GOT3 (cell line): ENCODE measurements at places on chromosomes 12 and 14.
A peak's percentile ranks its signal among the peaks of the same experiment; 100 is the strongest.

GRCh38 chr12:42315108-42315507 lies 10.8 kb downstream of the ZCRB1 start:
- no peak for DNase-seq

DNA sequence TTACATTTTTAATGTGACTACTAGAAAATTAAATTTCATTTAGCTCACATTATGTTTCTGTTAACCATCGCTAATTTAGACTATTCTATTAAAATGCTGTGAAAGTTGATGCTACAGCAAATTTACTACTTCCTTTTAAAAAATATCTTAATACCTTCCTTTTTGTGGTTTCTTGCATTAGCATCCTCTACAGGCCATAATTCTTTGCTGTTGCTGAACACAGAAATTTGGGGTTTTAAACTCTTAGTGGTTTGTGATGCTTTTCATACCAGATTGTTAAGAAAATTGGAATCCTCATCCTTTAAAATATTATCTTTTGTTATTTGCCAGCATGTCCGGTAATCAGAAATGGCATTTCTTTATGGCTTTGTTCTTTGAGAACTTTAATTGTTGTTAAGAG lies 18.1 kb downstream of the WNK1 start:
- DNase-seq, result no peak

GRCh38 chr14:35221462-35221861 lies 70.7 kb upstream of the PSMA6 start:
- DNase-seq, result no peak

GRCh38 chr12:107843351-107844311 lies 69.1 kb downstream of the ASCL4 start:
- no peak for DNase-seq

DNA sequence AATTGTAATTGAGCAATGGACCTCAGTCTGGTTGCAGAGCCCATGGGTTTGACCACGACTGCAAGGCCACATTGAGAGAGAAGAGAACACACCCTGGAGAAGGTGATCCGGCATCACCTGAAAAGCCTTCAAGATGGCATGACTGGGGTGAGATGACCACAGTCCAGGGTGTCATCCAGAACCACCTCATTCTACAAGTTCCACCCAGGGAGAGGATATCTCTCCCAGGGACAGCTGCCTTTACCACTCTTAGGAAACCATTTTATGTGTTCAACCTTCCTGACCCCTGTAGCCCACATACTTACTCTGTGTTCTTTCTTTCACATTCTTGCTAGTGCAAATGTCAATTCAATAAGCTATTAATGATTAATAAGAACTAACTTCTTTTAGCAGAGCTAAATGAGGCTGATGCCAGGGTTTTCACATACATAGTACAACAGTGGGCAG lies 43.4 kb upstream of the CPM start:
- DNase-seq, result no peak

- no peak for DNase-seq
Observed at GRCh38 chr12:59780605-59781135, 184.8 kb downstream of the SLC16A7 start.

GRCh38 chr12:116297224-116297834 lies 19.8 kb upstream of the MED13L start:
- no peak for DNase-seq

GRCh38 chr12:105832021-105832420 lies 306.7 kb downstream of the NUAK1 start:
- DNase-seq, result no peak

GRCh38 chr14:90575781-90576180 lies 179.0 kb downstream of the CALM1 start:
- DNase-seq, result no peak

DNA sequence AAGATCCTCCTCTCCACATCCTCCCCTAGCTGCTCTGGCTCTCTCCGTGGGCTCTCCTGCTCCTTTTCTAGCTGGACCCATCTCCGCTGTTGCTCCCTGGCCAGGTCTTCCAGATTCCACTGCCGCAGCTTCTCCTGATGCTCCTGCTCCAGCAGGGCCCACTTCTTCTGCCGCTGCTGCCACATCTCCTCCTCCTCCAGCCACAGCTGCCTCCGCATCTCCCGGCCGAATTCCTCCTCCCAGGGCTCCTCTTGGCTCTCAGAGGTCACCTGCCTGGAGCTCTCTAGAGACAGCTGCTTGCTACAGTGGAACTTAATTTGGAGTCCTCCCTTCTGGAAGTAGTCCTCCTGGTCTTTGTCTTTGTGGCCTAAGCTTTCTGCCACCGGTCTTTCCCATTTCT lies 5.5 kb downstream of the FAM186B start:
- DNase-seq, result no peak

DNA sequence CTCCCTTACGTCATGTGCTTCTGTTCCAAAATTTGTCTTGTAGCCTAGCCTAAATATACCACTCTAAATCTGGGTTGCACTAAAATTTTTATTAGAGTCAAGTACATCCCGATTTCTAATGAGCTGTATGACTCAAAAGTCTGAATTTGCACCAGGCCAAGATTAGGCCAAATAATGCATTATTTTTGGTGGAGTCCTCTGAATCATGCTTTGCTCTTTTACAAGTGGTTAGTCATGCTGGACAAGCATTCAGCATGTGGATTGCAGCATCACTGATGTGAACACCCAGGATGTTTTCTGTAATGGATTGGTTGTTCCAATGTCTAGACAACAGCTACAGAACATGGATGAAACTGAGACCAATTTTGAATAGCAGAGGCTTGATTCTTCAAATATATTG lies 23.7 kb downstream of the HEBP1 start:
- no peak for DNase-seq

- DNase-seq, result peak; percentile 28
Observed at GRCh38 chr12:31736472-31736871, 7.7 kb upstream of the AMN1 start.

DNA sequence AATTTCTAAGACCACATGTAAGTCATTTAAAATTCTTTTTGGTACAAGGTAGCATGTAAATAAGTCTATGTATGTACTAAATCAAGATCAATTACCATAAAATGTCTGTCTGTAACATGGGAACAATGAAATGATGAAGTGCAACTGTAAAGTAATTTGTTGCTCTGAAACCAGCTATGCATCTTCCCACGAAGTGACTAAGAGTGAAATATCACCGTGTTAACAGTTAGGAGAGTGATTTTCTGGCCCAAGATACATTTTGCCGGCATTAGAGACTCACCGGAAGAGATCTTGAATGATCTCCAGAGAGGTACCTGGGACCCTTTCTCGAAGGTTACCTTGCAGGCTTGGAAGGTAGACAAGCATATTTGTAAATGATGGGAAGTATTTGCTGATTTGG lies 105.8 kb downstream of the SAMD4A start:
- no peak for DNase-seq

DNA sequence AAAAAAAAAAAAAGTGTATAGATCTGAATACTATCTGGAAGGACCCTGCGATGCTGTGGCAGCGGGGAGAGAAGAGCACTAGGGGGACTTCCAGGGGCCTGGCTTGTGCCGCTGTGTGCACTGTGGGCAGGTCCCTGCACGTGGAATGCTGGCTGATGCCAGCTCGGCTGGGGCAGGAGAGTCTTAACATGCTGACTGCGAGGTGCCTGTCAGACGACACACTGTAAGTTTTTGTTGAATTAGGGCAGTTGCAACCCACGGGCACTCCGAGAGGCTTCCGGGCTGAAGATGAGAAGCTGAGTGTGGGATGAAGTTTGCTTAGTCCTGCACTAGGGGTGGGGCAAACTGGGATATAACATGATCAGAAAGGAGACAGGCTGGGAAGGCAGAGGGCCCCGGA lies 10.7 kb downstream of the GLT1D1 start:
- DNase-seq, result no peak

GRCh38 chr14:45222485-45223262 lies 30.3 kb downstream of the MIS18BP1 start:
- DNase-seq, result no peak

GRCh38 chr12:52070185-52070925 lies 577 bp downstream of the ATG101 start:
- peak; percentile 61 for DNase-seq

DNA sequence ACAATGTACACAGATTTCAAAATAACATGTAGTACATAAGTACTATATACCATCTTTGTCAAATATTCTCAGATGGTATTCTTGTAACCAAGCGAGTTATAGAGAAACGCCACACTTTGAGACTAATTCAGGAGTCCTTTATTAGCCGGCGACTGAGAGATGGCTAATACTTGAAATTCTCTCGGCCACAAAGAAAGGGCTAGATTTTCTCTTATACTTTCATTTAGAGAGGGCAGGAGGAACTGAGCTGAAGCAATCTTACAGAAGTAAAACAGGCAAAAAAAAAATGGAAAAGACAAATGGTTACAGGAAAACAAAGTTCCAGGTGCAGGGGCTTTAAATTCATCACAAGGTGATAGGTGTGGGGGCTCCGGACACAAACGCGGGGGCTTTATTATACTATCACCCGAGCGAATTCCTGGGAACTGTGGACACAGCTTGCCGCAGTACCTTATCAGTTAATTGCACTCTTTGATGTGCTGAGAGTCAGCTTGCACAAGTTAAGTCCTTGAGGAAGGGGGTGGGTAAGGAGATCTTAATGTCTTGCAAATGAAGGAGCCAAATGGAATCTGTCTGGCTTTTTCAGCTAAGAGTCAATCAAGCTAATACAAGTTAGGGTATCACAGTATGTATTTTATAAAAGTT lies 382.3 kb downstream of the KCNH5 start:
- DNase-seq, result no peak

DNA sequence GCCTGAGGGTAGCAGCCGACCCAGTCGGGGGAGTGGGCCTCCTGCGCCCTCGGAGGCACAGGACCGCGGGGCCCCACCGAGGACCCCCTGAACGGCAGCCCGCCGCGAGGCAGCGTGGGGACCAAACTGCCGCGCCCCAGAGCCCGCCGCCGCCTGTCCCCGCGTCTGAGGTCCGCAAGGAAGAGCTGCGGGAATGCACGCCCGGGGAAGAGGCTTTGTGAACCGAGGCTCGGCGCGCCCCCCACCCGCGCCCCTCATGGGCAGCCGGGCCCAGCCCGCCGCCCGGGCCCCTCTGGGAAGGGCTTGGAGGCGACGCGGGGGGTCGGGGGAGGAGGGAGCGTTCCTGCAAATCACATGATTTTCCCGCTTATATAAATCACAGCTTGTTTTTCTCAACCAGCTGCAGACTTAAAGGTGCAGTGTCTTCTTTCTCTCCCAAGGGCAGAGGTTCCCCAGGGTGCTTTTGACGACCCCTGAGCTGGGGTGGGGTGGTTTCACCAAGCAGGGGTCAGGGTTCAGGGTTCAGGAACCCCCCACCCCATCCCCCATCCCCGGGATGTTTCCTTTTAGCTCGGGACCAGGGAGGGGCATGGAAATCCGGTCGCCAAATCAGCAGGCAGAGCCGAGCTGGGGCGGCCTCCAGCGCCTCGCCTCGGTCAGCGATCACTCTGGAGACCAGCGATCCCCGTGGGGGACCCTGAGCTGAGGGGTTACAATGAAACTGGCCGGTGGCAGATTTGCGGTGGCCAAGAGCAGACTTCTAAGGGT lies 44.7 kb upstream of the ATP23 start:
- DNase-seq, result peak; percentile 92

GRCh38 chr14:70663707-70664179 lies 22.0 kb downstream of the TTC9 start:
- DNase-seq, result no peak

DNA sequence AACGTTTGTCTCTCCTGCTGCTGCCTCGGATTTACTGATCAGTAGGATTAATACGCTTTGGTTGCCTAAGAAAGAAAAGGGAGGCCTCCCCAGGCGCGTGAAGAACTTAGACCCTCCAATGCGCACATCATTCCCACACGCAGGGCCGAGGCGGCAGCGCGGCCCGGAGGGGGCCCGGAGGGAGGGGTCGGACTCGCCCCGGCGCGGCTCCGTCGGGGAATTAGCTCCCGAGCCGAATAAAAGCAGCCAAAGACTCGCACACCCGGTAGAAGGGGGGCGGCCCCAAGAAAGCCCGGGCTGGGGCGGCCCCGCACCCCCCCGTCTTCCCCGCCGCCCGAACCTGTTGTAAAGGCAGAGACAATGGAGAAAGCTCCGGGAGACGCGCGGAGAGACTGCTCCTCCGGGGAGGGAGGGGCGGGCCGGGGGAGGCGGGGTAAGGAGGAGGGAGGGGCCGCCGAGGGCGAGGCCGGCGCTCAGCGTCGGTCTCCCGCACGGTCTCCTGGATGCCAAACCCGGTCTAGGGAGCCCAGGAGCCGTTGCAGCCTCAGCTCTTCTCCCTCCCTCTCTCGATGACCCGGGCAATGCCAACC lies at the start of gene NELL2:
TSS of gene NELL2 (minus strand) at position 362 of the 590 bp plus-strand sequence. CDS start 446 bp downstream, outside the sequence.
- no peak for DNase-seq

- DNase-seq, result no peak
Observed at GRCh38 chr12:92464911-92465310, 237.9 kb upstream of the PLEKHG7 start.

GRCh38 chr14:37116933-37117849 lies 55.2 kb downstream of the SLC25A21 start:
- no peak for DNase-seq

GRCh38 chr12:48979602-48980388 lies 1.7 kb downstream of the WNT1 start:
- no peak for DNase-seq

DNA sequence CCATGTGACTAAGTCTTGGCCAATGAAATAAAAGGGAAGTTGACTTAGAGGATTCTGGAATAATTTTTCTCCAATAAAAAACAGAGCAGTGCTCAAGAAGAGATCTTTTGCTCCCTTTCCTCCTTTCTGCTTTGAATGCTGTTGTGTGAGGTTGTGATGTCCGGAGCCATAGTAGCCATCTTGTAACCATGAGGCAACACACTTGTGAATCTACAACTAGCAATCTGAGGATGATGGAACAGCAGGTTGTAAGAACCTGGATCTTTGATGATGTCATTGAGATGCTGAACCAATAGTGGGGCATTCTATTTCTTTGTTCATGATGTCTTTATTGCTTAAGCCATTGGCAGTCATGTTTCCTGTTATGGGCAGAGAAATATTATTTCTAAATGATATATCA lies 230.0 kb upstream of the SRRM4 start:
- no peak for DNase-seq

GRCh38 chr14:101827286-101827685 lies 65.8 kb downstream of the PPP2R5C start:
- DNase-seq, result no peak

DNA sequence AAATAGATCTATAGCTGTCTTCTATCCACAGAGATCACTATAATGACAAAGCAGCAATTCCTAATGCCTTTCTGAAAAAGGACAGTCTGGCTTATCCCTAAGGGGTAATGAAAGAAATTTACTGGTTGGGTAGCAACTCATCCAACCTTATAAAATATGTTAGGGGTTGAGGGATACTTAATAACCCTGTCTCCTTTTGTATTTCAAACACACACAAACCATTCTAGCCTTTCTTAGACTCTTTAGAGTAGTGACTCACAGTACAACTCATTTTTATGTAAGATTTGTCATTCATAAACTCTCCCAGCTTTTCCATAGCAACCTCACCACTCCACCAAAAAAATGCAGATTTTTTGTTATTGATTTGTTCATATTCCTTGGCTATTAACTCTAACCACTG lies 167.9 kb downstream of the FSCB start:
- DNase-seq, result no peak

GRCh38 chr14:104307627-104308401 lies 169.4 kb downstream of the KIF26A start:
- no peak for DNase-seq

- no peak for DNase-seq
Observed at GRCh38 chr12:71756054-71756690, 1.5 kb downstream of the RAB21 start.
